IPS DF 19.7 (cell line): ENCODE measurements at places on chromosomes 5 and 9.

DNA sequence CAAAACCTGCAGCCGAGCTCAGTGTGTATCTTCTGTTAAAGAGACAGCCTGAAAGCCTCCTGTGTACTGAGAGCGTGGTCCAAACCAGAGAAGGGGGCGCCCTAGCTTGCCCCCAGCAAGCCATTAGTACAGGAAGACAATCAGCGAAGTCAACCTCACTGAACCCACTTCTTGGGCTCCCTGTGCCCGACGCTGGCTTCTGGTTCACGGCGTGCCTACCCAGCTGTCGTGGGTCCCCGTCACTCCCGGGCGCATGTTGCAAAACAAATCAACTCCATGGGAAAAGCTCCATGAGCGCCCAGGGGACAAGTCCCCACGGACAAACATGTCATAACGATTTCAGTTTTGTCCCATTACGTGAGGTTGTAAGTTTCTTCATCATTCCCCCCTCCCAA lies 326.9 kb downstream of the SH3GL2 start:
- DNase-seq: no peak

GRCh38 chr9:99000476-99001395 lies 57.0 kb downstream of the COL15A1 start:
- no peak for DNase-seq

GRCh38 chr5:14615365-14615764 lies 33.8 kb downstream of the OTULINL start:
- DNase-seq: no peak

DNA sequence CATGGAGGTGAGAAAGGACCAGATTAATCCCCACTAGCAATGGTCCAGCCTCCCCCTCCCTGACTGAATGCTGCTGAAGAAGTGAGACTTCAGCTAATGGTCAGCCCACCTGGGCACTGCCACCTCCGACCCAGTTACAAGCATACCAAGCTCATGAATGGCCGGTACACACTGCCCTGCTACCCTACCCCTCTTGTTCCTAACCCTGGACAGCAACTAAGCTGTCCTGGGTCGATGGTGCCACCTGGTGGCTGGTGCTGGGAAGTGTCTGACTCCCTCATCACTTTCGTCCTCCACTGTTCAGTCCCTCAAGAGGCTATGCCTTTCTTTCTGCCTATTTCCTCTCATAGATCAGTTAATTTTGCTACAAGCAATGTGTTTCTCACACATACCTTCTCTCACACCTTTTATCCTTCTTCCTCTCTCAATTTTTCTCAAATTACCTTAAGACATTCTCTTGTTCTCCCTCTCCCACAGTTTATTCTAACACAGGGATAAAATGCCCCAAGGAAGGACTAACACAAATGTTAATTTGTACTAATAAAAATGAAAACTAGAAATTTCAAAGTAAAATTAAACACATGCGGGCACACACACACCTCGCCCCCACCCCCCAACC lies 42.4 kb downstream of the PAX5 start:
- DNase-seq: no peak

- DNase-seq: no peak
These were observed 112.3 kb upstream of the SMIM23 start for GRCh38 chr5:171673328-171673727.

- DNase-seq: no peak
These were observed 6.7 kb downstream of the VDAC1 start for GRCh38 chr5:133998042-133998441.

- no peak for DNase-seq
These were observed 1.7 kb downstream of the FST start for GRCh38 chr5:53481887-53482716.

DNA sequence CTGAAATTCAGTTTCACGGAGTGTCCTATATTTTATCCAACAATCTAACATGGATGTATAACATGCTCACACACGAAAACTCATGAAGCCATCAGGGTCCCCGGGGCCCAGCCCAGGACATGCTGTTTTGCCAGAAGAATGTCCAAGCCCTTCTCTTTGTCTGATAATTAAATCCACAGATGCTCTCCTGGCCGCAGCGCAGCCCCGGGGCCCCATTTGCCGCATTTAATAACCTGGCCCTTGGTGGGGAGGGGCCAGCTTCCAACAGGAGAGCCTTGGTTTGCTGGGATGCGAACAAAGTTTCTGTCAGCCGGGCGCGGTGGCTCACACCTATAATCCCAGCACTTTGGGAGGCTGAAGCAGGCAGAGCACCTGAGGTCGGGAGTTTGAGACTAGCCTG lies 30.0 kb downstream of the PLPP7 start:
- DNase-seq: no peak

DNA sequence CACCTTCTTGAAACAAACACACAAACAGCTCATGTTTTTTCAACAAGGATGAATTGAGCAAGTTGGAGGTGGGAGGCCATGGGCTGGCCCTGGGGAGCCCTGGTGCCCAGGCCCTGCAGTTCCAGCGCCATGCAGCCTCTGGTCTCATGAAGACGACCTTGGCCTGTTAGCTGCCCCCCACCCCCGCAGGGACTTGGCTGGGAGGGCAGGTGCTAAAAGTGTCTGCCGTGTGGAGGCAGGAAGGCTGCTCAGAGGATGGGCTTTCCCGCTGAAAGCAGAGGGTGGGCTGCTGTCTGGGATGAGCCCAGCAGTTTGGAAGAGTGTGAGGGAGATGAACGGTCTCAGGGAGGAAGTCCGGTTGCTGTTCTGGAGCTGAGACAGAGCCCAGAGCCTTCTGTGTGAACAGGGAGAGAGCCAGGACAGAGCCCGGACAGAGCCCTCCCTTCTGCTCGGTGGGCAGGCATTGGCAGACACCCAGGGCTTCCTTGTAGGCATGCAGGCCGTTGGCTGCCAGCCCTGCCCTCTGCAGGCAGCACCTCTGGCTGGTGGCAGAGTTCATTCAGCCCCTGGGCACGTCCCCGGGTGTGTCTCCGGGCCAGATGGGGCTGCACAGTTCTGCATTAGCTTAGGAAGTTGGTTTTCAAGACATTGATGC lies 18.7 kb downstream of the ROPN1L start:
- no peak for DNase-seq

GRCh38 chr5:150263801-150264621 lies 25.6 kb downstream of the CAMK2A start:
- no peak for DNase-seq

GRCh38 chr5:157130925-157131324 lies 11.7 kb downstream of the MED7 start:
- DNase-seq: no peak

GRCh38 chr9:111158363-111158762 lies 120.1 kb upstream of the LPAR1 start:
- no peak for DNase-seq

- no peak for DNase-seq
These were observed 7.9 kb downstream of the MTRR start for GRCh38 chr5:7876867-7877266.

- no peak for DNase-seq
These were observed 91.2 kb upstream of the ERCC6L2 start for GRCh38 chr9:95784318-95784717.

DNA sequence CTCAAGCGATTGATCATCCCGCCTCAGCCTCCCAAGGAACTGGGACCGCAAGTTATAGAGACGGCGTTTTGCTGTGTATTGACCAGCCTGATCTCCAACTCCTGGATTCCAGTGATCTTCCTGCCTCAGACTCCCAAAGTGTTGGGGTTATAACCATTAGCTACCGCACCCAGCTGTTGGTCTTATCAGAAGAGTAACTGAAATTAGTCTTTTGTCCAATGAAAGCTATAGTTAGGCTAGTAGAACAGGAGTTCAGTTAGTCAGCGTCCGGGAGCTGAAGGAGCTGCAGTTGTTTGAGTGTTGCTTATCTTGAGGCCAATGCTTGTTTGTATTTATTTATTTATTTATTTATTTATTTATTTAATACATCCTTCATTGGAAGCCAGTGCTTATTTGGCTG lies 3.2 kb upstream of the MIGA2 start:
- DNase-seq: no peak

- DNase-seq: no peak
These were observed 43.9 kb downstream of the ARHGAP26 start for GRCh38 chr5:142814122-142814521.

DNA sequence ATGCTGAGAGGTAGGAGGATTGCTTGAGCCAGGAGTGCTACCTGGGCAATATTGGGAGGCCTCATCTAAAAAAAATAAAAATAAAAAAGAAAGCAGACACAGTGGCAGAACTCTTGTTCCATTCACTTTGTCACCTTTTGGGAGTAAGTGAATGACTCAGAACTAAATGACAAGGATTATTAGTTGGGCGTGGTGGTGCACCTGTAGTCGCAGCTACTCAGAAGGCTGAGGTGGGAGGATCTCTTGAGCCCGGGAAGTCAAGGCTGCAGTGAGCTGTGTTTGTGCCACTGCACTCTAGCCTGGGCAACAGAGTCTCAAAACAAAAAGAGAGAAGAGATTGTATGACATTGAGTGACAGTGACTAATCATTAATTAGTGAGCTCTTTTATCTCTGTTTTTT lies 34.1 kb downstream of the MCCC2 start:
- DNase-seq: no peak

GRCh38 chr5:39200081-39200480 lies 19.3 kb downstream of the FYB1 start:
- no peak for DNase-seq

- no peak for DNase-seq
These were observed 296.9 kb downstream of the MSX2 start for GRCh38 chr5:175021321-175021720.

GRCh38 chr5:140055152-140055551 lies 12.1 kb upstream of the NRG2 start:
- no peak for DNase-seq

GRCh38 chr5:162496100-162496808 lies 428.7 kb downstream of the GABRG2 start:
- DNase-seq: no peak

GRCh38 chr5:27308153-27308552 lies 269.8 kb upstream of the CDH9 start:
- DNase-seq: no peak

DNA sequence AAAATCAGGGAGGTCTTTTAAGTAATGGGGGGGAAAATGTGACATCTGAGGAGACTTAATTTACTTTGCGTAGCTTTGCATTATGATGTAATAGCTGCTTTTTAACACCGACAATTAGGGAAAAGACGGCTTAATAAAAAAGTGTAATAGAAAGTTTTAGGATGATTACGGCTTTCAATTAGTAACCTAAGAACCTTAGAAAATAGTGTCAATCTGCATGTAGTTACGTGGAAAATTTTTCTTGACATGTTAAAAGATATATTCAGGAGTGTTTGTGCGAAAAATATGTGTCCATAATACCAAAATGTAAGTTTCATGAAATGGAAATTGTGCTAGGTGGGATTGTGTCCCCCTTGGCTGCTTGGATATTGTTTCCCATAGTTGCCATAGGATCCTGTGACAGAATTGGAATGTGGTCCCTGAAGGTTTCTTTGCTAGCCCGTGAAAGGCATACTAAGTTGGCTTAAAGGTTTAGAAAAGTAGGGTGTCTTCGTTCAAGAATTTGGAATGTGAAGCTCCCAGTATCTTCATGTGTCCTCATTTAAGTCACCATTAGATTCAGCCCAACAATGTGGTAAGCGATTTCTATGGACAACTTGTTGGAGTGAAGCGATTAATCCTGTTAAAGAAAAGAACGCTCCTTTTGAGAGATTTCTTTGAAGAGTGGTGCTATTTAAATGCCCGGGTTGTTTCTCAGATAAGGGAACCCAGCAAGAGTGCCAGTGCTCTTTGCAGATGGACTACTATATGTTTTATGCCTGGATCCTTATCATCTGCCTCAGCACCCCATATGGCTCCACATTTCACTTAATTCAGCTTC lies 2.0 kb downstream of the RGMB start:
- no peak for DNase-seq

- DNase-seq: no peak
These were observed 142.9 kb upstream of the OR13F1 start for GRCh38 chr9:104361207-104361606.

DNA sequence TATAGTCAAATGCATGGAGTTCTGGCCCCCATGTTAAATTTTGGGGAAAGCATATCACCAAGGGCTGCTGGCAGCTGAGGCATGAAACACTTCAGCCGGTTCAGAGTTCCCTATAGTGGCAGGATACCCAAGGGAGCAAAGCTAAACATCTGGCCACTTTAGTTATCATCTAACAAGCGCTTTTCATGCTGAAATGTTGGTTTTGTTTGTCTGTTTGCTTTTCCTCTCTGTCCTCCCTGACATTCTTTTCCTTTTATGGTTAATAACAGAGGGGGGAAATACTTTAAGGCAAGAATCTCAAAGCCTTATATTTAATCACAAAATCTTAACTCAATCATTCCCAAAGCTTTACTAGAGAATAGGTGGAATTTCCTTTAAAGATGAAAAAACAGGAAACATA lies 11.9 kb downstream of the APBA1 start:
- DNase-seq: no peak

DNA sequence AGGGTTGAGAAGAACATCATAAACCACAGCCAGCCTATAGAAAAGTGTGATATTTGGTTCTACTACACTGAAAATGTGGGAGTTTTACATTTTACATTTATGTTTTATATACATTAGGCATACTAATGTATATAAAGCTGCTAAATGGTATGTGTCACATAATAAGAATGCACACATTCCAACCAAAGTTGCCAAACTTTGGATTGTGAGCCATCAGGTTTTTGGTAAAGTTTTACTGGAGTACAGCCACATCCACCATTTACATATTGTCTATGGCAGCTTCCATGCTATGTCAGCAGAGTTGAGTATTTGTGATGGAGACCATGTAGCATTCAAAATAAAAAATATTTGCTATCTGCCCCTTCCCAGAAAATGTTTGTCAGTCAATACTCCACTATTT lies 23.1 kb upstream of the TARS1 start:
- DNase-seq: no peak

DNA sequence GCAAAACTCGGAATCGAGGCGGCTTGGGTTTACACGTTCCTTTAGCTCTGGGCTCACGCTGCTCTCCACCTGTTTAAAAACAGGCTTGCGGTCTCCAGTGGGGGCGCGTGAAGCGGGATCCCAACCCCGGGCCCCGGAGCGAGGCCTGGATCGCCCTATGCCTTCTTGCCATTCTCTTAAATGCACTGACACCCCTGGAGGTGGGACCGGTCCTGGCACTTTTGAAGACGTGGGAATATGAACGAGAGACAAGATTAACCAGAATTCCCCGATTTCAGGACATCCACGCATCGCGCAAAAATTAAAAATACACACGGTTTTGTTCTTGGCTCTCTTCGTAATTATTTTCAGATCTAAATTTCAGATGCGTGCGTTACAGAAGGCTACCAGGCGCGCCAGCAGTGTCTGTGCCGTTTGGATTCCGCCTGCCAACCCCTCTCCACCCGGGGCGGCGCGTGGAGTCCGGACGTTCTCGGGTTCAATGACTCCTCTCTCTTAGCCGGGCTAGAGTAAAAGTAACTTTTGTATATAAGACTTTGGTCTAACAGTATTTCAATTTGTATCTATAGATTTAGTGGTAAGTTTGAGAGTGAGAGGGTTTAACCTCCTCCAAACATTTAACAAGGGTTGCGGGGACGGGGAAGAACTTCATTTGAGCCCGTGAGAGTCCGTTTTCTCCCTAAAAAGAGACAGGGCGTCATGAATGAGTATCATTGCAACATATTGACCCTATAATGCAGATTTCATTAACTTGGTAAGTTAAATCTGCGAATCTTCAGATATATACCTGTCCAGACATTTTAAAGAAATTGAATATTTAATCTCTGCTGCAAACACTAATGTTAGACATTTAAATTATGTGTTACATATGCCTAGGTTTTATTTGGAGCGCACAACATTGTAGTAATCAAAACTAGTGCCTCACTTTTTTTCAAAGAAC lies 3.8 kb downstream of the FOXD1 start:
- DNase-seq: no peak

- no peak for DNase-seq
These were observed 255.7 kb upstream of the PPP1R2B start for GRCh38 chr5:156594406-156594805.

GRCh38 chr9:133333011-133333410 lies 3.0 kb downstream of the SURF6 start:
- no peak for DNase-seq
